ENCODE measurements at places on chromosomes 16 and 17. TPM values are rescaled to one million over a fixed set of nuclear protein-coding genes. Genes with fewer than 3 reads are reported as not detected.
A peak's percentile ranks its signal among the peaks of the same experiment; 100 is the strongest.

DNA sequence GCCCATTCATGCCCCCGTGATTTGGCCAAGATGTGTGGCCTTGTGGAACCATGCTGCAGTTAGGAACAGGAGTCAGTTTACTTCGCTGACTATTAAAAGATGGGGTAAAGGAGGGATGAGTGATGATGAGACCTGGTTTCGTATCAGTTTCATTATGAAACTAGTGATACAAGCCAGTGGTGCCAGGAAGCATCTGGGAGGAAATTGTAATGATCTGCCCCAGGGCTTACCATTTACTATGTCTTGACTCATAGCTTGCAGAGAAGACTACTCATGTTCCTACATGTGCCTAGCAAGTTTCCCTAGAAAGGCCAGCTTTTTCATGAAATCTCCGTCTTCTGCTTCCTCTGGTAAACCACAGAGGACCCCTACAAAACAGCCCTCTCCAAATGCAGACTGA lies 23.2 kb downstream of the CDH3 start:
- no peak for DNase-seq

DNA sequence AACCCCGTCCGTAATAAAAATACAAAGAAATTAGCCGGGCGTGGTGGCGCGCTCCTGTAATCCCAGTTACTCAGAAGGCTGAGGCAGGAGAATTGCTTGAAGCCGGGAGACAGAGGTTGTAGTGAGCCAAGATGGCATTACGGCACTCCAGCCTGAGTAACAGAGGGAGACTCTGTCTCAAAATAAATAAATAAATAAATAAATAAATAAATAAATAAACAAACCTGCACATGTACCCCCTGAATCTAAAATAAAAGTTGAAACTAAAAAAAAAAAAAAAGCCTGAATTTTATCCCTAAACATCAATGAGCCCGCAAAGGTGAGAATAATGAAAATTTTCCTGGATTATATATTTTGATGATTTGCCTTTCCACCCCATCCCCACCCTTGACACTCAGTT lies 124.7 kb downstream of the CDH11 start:
- DNase-seq = no peak

- DNase-seq = no peak
Measured at GRCh38 chr16:85148931-85149330, 36.7 kb upstream of the CIBAR2 start.

Gene ZNF747
- 6.3 TPM for total RNA-seq

- DNase-seq = peak; percentile 41
Measured at GRCh38 chr17:42272162-42272907, 3.9 kb downstream of the STAT5B start.

DNA sequence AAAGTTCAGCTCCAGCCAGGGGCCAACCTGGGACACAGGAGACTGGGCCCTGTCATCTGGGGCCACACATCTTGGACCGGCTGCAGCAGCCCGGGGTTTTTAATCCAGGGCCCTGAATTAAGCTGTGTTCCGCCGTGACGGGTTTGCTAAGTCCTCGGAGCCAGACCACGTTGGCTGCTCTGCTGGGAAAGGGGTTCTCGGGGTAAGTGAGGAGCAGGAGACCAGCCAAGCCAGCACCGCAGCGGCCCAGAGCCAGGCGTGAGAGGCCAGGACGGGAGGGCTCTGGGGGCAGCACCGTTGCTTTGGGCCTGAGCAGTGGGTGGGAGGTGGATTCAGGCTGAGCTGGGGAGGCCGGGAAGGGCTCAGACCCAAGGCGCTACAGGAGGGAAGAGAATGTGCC lies 31.3 kb upstream of the CBX4 start:
- no peak for DNase-seq

GRCh38 chr17:43994272-43995149 lies 9.9 kb upstream of the NAGS start:
- peak; percentile 31 for DNase-seq

DNA sequence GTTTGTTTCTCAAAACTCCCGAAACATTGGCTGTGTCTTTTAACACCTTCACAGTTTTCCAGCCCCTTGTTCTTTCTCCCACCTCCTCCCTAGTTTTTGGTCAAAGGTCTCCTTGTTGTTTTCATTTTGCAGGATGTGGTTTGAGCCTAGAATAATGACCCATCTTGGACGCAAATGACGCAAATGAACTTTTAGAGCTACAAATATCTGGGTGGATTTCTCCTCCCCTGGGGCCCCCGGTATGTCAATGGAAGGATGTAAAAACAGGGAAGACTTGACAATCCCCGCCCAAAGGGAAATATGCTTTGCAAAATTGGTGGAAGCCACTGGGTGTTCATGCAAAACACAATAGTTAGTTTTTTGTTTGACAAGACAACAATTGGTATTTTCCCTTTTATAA lies 236.0 kb upstream of the IRX3 start:
- DNase-seq = no peak

DNA sequence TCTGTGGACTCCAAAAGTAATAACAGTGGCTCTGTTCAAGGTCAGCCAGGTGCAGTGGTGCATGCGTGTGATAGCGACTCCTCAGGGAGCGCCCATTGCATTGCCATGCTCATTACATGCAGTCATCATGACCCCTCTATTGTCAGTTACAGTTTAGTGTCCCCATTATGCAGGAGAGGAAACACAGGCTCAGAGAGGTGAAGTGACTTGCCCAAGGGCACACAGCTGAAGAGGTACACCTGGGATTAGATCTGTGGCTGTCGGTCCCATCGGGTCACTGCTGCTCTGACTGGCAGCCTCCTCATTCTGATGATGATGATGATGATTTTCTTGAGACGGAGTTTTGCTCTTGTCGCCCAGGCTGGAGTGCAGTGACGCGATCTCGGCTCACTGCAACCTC lies 7.6 kb downstream of the LAT start:
- no peak for DNase-seq

DNA sequence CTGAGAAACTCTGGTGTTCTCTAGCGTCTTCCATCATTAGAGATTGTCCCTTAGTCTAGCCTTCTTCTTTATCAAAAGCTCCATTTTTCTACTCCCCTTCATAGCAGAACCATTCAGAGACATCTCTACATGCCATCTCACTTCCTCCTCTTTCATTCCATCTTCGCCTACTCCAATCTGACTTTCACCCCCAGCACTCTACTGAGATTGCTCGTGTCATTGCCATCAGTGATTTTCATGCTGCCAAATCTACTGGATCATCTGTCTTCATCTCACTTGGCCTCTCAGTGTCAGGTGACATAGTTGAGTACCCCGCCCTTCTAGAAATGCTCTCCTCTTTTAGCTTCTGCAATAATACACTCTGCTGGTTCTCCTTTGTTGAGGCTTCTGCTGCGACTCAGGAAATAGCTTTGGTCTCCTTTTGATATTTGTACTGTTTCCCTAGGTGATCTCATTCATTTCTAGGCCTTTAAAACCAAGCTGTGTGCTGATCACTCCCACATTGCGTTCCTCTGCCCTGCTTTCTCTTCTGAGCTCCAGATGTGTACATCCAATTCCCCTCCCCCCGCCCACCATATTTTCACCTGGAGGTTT lies 119.1 kb downstream of the FTO start:
- no peak for DNase-seq

DNA sequence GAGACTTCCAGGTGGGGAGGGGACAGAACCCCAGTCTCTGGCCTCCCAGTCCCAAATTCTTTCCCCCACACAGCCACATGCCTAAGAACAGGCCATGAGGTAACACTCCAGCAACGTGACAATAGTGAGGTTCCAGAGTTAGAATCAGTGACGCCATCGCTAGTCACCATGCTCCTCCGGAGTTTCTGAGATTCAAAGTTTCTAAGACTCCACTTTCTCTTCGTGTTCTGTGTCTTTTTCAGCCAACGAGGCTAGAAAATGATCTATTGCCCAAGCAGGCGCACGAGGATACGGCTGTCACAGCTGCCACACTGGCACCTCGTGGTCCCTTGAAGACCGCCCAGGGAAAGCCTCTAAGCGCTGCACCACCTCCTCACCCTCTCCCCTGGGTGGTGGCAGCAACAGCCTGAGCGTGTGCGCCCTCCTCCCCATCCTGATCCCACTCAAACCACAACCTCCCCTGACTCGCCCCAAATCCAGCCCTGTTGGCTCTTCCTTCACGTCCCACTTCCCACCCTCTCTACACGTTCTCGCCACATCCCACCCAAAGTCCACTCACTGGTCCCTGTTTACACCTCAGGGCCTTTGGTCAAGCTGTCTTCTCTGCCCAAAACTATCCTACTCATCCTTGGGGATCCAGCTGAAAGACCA lies 1.0 kb downstream of the MCRIP1 start:
- DNase-seq = peak; percentile 52

DNA sequence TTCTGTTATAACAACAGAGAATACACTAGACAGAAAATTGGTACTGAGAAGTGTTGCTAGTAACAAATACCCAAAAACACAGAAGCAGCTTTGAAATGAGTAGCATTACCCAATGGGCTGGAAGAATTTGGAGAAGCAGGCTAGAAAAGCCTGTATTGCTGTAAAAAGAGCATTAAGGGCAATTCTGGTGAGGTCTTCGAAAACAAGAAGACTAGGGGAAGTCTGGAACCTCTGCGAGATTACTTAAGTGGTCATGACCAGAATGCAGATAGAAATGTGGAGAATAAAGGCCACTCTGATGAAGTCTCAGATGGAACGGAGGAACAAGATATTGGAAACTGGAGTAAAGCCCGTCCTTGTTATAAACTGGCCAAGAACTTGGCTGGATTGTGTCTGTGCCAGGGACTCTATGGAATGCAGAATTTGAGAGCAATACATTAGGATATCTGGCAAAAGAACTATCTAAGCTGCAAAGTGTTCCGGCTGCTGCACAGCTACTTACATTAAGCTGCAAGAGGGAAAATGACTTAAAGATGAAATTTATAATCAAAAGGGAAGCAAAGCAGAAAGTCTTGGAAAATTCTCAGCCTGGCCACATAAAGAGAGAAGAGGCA lies 44.9 kb upstream of the PEMT start:
- DNase-seq = no peak

DNA sequence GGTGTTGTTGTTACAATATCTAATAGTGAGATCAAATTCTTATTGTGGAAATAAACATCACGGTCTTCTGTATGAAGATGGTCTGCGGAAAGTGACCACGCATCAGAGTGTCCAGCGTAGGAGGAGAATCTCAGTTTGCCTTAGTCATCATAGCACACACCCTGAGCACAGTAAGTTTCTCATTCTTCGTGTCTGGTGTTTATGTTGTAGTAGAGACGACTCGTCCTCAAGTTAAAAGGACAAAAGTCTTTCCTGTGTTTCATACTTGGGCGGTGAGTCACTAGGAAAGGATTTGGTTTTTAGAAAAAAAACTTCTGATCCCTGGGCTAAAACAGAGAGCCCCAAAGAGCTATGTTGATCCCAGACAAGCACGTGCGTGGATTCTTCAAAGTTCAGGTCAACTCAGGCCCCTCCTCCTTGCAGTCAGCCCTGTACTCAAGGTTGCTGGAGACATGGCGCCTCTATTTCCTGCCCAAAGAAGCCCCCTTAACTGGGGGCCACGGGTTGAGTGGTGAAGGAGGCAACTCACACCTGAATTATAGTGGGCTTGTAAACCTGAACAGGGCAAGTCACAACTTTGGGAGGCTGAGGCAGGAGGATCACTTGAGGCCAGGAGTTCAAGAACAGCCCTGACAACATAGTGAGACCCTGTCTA lies 170.4 kb downstream of the ZFHX3 start:
- DNase-seq = no peak

- no peak for DNase-seq
Measured at GRCh38 chr17:78957128-78957527, 22.6 kb downstream of the LGALS3BP start.

Gene TNFRSF17
- total RNA-seq = not detected

Gene CSH2
- total RNA-seq = not detected

Gene FOXL1
- not detected for total RNA-seq

GRCh38 chr17:58531122-58531521 lies 16.7 kb upstream of the MTMR4 start:
- no peak for DNase-seq

GRCh38 chr17:63086483-63087185 lies 120.6 kb downstream of the TANC2 start:
- no peak for DNase-seq

GRCh38 chr17:43532581-43532980 lies 13.6 kb downstream of the ETV4 start:
- no peak for DNase-seq

GRCh38 chr17:14038206-14038605 lies 31.1 kb upstream of the COX10 start:
- no peak for DNase-seq

DNA sequence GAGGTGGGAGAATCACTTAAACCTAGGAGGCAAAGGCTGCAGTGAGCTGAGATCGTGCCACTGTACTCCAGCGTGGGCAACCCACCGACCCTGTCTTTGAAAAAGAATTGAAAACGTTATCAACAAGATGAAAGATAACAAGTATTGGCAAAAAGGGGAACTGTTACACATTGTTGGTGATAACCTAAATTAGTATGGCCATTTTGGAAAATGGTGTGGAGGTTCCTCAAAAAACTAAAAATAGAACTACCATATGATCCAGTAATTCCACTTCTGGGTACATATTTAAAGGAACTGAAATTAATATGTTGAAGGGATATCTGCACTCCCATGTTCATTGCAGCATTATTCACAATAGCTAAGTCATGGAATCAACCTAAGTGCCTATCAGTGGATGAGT lies 61.0 kb downstream of the ABHD15 start:
- DNase-seq = no peak

DNA sequence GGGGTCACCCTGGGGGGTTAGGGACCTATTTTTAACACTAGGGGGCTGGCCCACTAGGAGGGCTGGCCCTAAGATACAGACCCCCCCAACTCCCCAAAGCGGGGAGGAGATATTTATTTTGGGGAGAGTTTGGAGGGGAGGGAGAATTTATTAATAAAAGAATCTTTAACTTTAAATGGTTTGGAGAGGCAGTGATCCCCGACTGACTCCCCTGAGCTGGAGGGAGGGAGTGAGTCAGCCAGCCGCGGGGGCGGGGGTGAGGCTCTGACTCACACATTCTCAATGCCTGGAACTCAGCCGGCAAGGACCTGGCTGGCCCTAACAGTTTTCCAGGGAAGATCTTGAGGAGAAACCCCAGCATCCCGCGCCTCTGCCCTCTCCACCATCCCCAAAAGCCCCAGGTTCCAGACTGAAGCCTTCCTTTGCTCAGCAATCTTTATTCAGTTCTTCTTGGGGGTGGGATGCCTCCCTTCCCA lies 1.5 kb downstream of the HCFC1R1 start:
- peak; percentile 87 for DNase-seq

Gene NIP7
- total RNA-seq = 50.0 TPM

Gene HOXB1
- not detected for total RNA-seq

GRCh38 chr17:59333836-59334235 lies 2.4 kb downstream of the YPEL2 start:
- no peak for DNase-seq

GRCh38 chr17:32335687-32336086 lies 6.3 kb downstream of the C17orf75 start:
- no peak for DNase-seq

- no peak for DNase-seq
Measured at GRCh38 chr17:6729531-6729930, 16.4 kb upstream of the SLC13A5 start.

DNA sequence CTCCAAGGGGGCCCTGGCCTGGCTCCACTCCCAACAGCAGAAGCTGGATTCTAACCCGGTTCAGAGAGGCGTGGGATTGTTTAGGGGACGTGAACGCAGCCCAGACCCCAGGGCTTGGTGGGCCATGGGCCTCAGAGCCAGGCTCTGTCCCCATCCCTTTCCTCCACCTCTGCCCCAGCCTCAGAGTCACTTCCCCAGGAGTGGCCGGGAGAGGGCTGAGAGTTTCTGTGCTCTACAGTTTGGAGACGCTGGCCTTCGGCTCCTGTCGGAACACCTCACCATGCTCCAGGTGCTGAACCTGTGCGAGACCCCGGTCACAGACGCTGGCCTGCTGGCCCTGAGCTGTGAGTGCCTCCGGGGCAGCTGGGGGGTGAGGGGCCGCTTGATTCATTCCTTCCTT lies 73.8 kb upstream of the PLCG2 start:
- DNase-seq = no peak

Measured in CD8-positive, alpha-beta T cell (primary cell).